ENCODE measurements at places on chromosomes 2 and 18.

- DNase-seq, result no peak
Measured at GRCh38 chr2:37553411-37554154, 117.9 kb downstream of the CDC42EP3 start.

GRCh38 chr18:78323453-78324197, 656.0 kb upstream of the SALL3 start:
- DNase-seq, result no peak

GRCh38 chr2:1988049-1988448, 243.7 kb upstream of the PXDN start:
- no peak for DNase-seq

DNA sequence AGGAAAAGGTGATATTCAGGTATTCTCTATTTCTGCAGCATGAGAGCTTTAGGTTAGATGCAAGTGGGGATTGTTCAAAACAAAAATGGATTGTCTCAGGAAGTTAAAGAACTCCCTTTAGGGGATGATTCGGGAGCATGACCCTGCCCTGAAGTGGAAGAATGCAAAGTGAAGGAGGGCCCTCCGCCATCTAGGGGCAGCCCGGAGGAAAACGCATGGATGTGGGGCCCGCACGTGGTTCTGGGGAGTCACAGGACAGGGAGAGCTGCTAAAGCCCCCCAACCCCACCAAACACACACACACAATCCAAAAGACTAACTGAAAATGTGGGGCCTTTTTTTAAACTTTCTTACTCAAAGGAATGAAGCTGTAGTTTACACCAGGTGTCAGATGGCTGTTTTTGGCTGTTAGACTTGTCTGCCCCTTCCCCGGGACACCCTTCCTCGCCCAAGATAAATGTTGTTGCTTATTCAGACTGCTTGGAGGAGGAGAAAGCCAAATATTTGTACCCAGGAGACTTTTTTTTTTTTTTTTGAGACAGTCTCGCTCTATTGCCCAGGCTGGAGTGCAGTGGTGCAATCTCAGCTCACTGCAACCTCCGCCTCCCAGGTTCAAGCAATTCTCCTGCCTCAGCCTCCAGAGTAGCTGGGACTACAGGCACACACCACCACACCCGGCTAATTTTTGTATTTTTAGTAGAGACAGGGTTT, 78.8 kb downstream of the HNRNPLL start:
- DNase-seq, result no peak

- no peak for DNase-seq
Measured at GRCh38 chr2:49004036-49004626, 150.2 kb downstream of the FSHR start.

DNA sequence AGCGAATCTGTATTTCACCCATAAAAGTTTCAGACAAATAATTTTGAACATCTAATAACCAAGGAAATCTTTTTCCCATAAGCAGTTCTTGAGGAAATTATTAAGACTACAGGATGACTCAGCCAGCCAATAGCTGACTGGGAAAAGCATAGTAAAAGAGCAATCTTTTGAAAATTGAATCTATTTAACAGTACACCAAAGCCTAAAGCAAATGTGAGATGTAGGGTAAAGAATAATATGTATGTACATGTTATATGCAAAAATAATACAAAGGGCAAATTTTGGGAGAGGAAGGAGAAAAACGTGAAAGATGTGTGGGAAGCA, 12.6 kb upstream of the KDSR start:
- DNase-seq, result no peak

- DNase-seq, result no peak
Measured at GRCh38 chr2:171882089-171882769, 11.8 kb downstream of the SLC25A12 start.

GRCh38 chr18:67485655-67486054, 30.9 kb downstream of the DSEL start:
- no peak for DNase-seq

DNA sequence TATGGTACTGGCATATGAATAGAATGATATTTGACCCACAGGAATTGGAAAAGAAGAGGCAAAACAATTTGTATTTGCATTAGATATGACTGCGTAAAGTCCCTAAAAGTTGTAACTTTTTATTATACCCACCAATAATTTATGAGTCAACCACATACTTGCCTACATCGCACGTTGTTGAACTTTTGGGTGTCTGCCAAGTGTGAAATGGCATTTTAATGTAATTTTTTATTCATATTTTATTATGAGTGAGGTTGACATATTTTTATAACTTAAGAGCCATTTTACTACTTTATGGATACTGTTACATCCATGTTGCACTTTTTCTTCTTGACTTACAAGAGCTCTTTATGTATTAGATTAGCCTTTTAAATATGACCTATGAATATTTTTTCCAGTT, 4.6 kb downstream of the DSC2 start:
- no peak for DNase-seq

DNA sequence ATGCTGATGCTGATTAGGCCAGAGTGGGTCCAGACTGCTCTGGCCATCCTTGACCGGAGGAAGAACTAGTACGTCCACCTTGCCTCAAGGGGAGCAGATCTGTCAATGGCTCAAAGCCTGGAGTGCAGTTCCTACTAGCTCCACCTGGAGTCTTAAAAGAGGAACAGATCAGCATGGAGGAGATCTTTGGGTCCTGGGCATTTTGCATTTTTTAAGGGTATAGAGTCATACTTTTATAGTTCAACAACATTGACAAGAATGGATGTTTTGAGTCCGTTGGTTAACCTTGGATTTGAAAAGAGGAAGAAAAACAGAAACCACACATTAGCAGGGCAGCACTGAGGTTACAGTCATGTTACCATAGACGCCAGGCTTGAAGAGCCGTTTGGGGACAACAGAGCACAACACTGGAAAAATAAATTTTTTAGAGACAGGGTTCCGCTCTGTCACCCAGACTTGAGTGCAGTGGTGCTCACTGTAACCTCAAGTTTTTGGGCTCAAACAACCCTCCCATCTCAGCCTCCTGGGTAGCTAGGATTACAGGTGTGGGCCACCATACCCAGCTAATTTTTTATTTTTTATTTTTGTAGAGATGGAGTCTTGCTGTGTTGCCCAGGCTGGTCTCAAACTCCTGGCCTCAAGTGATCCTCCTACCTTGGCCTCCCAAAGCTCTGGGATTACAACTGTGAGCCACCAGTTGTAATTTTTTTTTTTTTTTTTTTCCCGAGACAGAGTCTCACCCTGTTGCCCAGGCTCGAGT, 78.5 kb downstream of the PRKCE start:
- no peak for DNase-seq

DNA sequence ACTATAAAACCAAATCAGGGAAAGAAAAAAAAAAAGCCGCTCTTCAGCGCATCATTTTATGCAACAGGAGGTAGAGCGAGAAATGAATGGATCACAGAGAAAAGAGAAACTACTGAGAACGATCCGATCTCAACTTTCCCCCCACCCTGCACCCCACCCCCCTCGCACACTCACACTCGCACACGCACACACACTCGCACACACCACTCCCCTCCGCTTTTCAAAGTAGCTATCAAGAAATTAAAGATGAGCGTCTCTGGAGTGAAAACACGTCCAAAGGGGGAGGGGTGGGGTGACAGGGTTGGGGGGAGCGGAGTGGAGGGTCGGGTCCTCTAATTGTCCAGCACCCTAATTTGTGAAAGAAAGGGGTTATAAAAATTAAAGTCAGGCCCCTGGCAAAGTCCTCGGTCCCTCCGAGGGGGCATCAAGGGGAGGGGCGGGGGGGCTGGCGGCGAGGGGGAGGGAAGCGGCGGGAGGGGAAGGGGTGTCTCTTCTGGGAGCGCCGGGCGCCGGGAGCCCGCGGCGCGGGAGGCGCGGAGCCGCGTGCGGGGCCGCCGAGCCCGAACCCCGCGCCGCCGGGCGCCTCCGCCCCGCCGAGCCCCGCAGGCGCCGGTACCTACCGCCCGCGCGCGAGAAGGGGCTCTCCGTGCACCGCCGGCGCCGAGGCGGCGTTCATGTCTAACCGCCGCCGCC, 428 bp downstream of the TCF4 start:
- peak; percentile 83 for DNase-seq

GRCh38 chr2:180124273-180125139, 117.4 kb upstream of the CWC22 start:
- peak; percentile 89 for DNase-seq

GRCh38 chr2:163142618-163143017, 304.1 kb upstream of the KCNH7 start:
- DNase-seq, result no peak

DNA sequence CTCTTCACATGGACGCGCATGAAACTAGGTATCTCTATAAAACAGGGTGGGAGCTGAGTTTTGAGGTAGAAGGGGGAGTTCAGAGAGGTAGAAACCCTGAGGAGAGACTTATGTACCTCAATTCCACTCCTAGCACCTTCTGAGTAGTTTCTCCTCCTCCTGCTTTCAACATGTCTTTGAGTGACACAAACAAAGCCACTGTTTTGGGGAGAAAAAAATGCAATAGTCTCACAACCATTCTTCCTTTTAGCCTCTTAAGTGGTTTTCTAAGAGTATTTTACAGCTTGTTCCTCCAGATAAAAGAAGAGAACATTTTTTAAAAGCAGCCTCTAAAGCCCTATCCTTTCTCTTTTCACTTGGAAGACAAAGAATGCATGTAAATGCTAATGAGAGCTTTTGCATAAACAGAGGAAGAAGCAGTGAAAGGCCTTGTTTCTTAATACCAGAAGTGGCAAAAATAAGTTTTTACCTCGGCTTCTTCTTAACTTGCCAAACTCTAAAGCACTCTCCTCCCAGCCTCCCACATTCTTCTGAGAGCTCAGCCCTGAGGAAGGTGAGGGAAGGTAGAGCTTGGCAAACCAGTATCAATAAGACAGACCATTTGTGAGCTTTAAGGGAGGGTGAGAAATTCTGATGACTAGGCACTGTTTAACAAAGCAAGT, 1304.4 kb upstream of the ACVR2A start:
- DNase-seq, result no peak

GRCh38 chr2:11701751-11702301, 31.8 kb upstream of the NTSR2 start:
- DNase-seq, result no peak

DNA sequence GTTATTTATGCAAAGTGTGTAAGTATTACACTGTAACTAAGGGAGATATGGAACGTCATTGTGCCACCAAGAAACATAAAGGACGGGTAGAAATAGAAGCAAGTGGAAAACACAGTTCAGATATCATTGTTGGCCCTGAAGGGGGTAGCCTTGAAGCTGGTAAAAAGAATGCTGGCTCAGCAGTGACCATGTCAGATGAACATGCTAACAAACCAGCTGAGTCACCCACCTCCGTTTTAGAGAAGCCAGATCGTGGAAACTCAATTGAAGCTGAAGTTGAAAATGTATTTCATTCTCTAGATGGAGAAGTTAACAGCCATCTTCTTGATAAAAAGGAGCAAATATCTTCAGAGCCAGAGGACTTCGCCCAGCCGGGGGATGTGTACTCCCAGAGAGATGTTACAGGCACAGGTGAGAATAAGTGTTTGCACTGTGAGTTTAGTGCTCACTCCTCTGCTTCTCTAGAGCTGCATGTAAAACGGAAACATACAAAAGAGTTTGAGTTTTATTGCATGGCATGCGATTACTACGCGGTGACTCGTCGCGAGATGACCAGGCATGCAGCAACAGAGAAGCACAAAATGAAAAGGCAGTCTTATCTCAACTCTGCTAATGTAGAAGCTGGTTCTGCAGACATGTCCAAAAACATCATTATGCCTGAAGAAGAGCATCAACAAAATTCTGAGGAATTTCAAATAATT, 36.1 kb downstream of the ZNF407 start:
- no peak for DNase-seq

- DNase-seq, result no peak
Measured at GRCh38 chr18:62814132-62814759, 98.9 kb downstream of the PHLPP1 start.

GRCh38 chr2:95076705-95077529, 44.7 kb downstream of the MRPS5 start:
- peak; percentile 88 for DNase-seq
